PC-3 (cell line): ENCODE measurements at places on chromosomes 4 and X. TPM values are rescaled to one million over a fixed set of nuclear protein-coding genes. Genes with fewer than 3 reads are reported as not detected.

The NXT2 gene
- total RNA-seq = 10.7 and 13.9 TPM in 2 replicates

The FAM133A gene
- 0.06 and 0.07 TPM in 2 replicates for total RNA-seq

DNA sequence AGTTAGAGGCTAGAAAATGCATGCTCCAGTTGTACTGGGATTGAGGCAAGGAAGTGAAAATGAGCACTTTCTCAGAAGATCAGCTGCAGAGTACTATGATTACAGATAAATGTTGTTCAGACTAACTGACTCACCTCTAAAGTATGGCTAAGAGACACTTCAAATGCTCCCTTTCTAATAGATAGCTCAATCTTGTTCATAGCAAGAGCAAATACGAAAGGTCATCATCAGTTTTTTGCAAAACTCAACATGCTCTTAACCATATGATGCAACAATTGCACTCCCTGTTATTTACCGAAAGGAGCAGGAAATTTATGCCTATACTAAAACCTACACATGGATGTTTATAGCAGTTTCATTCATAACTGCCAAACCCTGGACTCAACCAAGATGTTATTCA is 838.4 kb upstream of the INTU start:
- no peak for DNase-seq

DNA sequence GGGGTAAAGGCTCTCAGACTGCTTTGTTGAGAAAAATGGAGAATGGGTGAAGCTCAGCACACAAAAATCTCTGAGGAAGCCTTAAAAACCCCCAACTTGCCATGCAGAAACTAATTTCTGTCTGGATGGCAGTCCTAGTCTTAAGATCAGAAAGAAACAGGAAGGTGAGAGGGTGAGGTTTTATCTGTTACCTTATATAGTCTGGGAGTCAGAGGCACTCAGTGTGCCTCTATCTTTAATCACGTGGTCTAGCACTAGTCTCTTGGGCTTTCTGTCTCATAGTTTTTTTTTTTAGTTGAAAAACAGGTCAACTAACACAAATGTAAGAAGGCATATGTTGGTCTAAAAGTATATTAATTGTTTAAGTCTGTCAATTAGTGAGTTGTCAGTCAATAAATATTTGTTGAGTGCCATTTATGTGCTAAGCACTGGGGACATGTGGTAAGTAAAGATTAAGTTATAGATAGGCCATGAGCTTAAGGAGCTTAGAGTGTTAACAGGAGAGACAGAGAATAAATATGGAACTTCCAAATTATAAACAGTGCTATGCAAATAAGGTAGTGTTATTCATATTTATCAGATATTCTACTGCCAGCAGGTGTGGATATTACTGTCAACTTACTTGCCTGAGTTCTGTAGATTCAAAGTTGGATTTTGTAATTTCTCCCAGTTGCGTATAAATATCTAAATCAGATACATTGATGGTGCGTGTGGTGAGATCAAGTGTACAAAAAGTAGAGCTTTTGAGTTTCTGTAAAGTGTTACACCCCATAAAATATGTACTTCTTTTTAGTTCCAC is 7.0 kb downstream of the CYBB start:
- no peak for DNase-seq
